ENCODE measurements at places on chromosomes 13 and 19. TPM values are rescaled to one million over a fixed set of nuclear protein-coding genes. Genes with fewer than 3 reads are reported as not detected.

GRCh38 chr13:90717451-90717936, 630.0 kb upstream of the MIR17HG start:
- no peak overlapping the region for H3K27ac ChIP-seq
- no peak for DNase-seq
- H3K4me1 ChIP-seq = no peaks in the 10 kb centered on the region
- H3K36me3 ChIP-seq = no peaks in the 10 kb centered on the region
- no peaks in the 10 kb centered on the region for H3K27me3 ChIP-seq

- H3K27me3 ChIP-seq = no peaks in the 10 kb centered on the region
- H3K36me3 ChIP-seq = peaks cover 23% of the 10 kb centered on the region
- no peak overlapping the region for H3K4me3 ChIP-seq
- no peak overlapping the region for H3K27ac ChIP-seq
- no peak for DNase-seq
- no peaks in the 10 kb centered on the region for H3K4me1 ChIP-seq
These were observed 23.2 kb upstream of the CPAMD8 start for GRCh38 chr19:17049711-17050280.

- H3K4me1 ChIP-seq = peaks cover 50% of the 10 kb centered on the region
- H3K27ac ChIP-seq = peak overlapping the region; percentile 100
- H3K4me3 ChIP-seq = peak overlapping the region; percentile 48
- no peaks in the 10 kb centered on the region for H3K27me3 ChIP-seq
- DNase-seq = peak; percentile 91
These were observed 7.7 kb downstream of the NDUFB7 start for GRCh38 chr19:14563989-14564651.

DNA sequence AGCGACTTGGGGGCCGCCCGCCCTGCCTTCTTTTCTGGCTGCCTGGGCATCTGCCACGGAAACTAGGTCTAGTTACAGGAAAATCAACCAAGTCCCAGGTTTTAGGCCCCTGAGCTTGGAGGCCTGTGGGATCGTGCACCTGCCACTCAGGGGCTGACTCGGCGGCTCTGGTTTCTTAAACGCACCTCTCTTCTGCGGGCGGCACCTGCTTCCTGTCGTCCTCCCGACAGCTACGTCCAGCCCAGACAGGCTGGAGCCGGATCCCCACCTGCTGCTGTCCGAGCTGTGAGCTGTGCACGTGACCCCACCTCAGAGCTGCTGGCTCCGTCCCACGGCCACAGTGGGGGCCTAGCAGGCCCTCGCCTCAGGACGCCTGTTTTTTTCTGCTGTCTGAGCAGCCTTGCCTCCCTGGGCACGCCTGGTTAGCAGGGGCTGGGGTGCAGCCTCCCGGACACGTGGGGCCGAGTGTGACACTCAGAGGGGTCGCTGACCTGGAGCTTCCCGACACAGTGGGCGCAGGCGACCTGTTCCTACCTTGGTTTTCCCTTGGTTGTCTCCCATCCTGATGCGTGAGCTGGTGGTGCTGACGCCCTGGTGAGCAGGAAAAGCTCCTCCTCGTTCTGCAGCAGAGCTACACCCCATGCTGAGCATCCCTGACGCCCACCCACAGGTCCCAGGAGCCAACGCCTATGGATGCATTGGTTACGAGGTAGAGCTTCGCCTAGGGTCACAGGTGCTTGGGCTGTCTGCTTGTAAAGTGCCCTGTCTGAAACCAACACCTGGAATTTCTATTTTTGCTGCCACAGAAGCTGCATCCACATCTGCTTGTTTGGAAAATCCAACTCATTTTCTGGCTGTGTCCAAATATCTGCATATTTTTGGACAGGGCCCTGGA, 17.5 kb downstream of the TMEM255B start:
- no peak for DNase-seq
- no peaks in the 10 kb centered on the region for H3K4me1 ChIP-seq
- no peaks in the 10 kb centered on the region for H3K36me3 ChIP-seq

DNA sequence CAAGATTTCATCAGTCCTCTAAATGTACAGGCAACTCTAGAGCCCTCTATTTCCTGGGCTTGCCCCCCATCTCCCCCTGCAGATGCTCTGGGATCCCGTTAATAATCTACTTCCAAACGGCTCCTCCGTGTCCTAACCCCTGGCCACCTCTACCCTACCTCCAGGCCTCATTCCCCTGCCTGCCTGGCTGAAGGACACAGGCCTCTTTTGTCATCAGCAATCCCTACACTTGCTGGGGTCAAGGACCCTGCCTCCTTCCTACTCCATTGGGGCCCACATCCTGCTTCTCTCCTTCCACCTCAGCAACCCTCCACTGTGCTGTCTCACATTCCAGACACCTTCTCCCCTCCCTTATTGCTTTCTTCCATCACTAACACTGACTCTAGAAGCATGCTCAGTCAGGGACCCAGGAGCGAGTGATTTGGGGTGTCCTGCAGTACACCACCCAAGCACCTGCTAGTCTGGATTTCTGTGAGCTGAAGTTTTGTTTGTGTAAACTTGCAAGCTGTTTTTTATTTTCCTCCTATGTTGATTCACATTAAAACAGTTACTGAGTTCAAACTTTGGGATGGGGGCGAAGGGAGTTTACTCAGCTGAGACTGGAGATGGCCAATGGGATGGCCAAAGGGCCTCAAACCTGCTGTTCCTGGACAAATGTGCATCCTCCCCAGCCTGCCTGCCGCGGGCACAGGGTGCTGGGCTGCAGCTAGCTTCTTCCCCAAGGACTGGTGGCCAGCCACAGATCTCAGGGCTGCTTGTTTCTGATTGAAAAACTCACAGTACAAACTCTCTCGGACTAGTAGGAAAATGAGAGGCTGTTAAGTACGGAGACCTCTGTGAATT, 314.7 kb downstream of the FOXO1 start:
- H3K27me3 ChIP-seq = no peaks in the 10 kb centered on the region
- peaks cover 35% of the 10 kb centered on the region for H3K4me1 ChIP-seq
- no peak for DNase-seq

- H3K27me3 ChIP-seq = no peaks in the 10 kb centered on the region
- peaks cover 12% of the 10 kb centered on the region for H3K4me1 ChIP-seq
- peak; percentile 63 for DNase-seq
- no peak overlapping the region for H3K27ac ChIP-seq
- H3K4me3 ChIP-seq = no peak overlapping the region
These were observed 190.9 kb downstream of the COL4A1 start for GRCh38 chr13:110116072-110116487.

The SHISA7 gene
- not detected for total RNA-seq

The TGFBR3L gene
- 0.62 TPM for total RNA-seq

The KLK4 gene
- total RNA-seq = not detected

The DZIP1 gene
- total RNA-seq = 1.2 TPM
